ENCODE measurements at places on chromosomes 3 and 15.

- DNase-seq, result no peak
These were observed 401.9 kb upstream of the IL12A start for GRCh38 chr3:159586571-159587202.

- DNase-seq, result no peak
These were observed 96.5 kb upstream of the TNFAIP8L3 start for GRCh38 chr15:51191072-51191670.

DNA sequence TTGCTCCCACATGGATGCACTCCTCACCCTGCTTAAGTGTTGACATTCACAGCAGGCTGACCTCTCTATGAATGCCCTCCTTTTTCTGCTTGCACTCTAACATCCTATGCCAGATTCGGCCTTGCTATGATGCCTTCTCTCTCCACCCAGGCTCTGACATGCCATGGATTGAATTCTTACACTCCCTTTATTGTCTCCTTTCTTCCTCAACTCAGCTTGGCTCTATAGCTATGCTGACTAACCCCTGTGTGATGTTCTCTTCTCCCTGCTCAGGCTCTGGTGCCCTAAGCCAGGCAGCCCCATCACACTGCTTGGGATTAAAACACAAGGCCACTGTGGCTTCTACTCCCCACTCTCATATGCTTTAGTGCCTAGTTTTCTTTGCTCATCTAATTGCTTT is 563.7 kb downstream of the NSUN3 start:
- DNase-seq, result no peak

- DNase-seq, result no peak
These were observed 252.9 kb downstream of the EBLN2 start for GRCh38 chr3:73314151-73314951.
